ENCODE measurements at places on chromosomes 13 and 19.

DNA sequence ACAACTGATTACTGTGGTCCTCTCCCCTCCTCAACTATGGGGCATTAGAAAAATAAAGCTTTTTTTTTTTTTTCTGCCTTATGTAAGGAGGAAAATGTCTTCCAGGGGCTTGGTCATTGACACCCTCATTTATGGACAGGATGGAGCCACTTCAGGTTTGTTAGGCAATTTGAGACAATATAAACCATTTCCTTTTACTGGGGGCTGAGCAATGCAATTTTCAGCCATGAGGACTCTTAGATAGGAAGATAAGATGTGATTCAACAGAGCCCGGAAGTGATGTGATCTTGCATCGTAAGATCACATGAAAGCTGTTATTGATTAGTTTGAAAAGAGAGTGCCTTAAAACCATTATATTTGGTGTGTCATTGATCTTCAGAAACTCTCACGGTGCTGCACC is 210.8 kb downstream of the OXGR1 start:
- no peak for DNase-seq

DNA sequence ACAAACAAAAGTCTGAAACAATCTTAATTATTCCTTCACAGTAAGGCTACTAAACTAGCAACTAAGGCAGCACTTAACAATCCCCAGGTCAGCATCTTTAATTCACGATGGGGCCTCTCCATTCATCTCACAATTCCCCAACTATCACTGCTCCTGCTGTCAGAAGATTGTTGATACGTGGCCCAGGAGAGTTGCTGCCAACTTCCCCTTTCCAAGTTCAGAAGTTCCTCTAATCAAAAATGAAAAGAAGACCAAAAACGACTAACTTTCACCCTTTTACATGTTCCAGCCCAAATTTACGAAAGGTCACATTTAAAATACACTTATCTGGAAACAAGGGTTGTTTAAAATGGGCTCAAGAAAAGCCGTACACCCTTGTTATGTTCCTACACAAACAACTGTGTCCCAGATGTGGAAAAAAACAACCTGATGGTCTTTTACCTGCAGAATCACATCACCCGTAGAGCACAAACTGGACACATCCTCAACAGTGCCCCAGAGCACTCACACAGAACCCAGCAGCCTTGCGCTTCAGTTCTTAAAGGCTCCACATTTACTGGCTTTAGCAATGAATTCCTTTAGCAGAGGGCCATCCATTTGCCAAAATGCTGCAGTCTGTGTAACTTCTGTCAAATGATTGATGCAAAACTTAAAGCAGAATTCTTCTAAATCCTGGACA is 38.0 kb downstream of the PHF11 start:
- no peak for DNase-seq

GRCh38 chr19:2636141-2636896 is 66.2 kb downstream of the GNG7 start:
- DNase-seq, result no peak

DNA sequence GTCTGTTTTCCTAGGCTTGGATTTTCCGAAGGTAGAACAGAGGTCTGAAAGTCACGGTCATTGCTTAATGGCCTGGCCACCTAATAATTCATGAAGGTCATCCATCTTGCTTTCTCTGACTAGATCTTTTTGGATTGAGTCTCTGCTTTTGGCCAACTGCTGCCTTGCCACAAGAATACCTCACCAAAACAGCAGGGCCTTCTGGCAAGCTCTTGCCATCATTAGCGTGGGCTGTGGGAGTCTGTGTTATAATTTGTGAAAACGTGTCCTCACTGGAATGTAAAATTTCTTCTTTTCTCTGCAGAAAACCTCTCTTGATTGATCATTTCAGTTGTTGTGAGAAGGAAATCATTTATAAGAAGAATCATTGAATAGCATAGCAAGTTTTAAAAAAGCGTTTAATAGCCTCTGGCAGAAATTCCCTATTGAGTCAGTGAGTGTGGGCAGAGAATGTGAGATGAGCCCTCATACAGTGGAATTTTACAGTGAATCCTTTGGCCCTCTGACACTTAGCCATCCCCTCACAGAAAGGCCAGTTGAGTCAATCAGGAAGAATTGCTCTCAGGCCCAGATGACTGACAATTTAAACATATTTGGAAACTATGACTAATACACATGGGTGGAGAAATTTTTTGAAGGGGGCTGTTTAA is 43.2 kb upstream of the ERICH6B start:
- DNase-seq, result no peak

DNA sequence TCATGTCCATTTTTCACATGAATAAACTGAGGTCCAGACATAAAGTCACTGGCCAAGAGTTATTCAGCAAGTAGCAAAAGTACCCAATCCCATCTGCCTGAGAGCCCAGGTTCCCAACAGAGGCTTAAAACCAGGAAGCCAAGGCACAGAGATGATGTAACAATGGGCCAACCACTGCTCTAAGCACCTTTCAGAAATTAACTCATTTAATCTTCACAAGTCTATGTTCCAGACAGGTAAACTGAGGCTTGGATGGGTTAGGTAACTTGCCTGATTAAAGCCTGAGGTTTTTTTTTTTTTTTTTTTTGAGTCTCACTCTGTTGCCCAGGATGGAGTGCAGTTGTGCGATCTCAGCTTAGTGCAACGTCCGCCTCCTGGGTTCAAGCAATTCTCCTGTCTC is 4.0 kb upstream of the DYRK1B start:
- DNase-seq, result no peak

DNA sequence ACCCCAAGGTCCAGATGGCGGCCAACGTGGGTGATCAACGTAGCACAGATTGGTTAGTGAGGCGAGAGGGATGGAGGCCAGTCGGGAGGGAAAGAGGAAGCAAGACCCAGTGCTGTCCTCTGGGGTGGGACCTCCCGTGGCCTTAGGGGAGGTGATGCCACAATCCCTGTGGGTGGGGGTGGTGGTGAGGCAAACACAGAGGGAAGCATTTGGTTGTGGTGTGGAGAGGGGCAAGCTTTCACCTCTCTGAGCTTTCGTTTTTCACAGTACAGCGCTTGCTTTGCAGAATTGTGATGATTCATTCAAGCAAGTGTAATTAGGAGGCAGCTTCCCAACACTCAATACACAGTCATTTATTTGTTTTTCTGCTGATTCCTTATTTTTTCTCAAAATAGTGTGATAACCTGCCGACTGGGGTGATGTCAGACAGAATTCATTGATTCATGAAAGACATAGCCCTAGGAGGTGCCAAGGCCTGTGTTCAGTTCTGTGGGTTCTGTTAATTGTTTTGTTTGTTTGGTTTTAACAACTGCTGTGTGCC is 2.4 kb downstream of the LENG8 start:
- no peak for DNase-seq

DNA sequence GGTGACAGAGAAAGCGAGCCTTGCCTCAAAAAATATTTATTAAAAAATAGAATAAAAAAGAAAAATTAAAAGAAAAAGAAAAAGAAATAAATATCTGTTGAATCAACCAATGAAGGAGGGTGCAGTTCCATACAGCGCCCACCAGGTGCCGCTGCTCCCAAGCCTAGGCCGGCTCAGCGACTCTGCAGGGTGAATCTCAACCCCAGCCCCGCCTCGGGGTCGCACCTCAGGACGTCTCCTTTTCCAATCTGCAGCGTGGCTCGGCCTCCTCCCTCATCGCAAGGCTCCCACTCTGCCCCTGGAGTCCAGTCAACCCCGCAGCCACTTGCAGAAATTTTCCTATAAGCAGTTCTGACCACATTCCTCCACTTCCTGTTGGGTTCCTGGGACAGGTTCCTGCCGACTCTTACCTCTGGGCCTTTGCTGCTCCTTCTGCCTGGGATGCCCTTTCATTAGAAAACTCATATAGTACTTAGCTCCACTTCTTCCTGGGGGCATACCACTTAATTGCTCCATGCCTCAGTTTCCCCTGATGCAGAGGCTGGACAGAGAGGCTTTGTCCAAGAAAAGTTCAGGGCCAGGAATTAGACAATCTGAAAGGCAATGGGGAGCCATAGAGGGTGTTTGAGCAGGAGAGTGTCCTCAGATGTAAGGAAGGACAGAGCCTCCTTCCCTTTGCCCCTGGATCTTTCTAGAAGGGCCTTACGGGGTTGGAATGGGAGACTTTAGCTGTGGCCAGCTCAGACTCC is 24.3 kb downstream of the NFILZ start:
- DNase-seq, result peak; percentile 66

DNA sequence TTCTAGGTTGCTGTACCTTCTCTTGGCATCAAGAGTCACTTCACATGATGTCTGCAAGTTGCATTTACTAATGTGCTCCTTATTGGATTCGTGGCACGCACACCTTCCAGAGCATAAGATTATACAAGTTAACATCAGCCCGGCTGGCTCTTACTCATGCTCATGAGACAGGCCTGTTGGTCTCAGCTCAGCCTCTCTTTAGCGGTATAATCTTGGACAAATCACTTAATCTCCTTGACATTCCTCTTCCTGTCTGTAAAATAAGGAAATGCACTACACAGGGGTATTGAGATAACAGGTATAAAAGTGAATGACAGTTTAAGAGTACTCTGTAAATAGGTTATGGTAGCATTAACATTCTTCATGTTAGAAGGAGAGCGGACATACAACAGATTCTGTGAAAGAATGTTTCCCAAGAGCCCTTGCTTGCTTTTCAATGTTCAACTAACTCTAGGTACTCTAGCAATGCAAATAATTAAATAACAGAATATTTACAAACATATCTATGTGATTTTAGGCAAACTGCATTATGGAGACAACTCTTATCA is 181.1 kb downstream of the FGF14 start:
- no peak for DNase-seq

DNA sequence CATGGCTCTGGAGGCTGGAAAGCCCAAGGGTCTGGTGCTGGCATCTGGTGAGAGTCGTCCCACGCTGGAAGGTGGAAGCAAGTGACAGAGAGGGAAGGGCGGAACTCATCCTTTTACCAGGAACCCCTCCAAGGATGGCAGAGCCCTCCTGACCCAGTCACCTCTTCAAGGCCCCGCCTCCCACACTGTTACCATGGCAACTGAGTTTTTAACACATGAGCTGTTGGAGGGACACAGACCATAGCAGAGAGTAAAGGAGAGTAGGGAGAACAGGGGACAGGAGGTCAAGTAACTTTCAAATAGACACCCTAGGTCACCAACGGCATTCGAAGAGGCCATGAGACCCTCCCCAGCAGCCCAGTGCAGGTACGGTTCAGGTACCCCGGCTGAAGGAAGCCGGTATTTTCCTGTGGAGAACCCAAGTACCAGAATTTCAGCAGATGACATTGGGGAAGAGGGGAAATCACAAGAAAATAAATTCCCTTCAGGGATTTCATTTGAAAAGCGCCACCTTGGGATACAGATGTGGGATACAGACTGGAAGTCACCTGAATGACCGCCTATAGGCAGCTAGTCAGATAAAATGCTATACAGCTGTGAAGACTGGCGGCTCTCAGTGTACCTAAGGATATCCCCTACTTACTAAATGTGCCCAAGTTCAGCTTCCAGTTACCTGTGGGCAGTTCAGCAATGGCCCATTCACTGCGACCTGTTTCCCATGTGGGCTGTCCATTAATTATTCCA is 8.0 kb downstream of the IL17D start:
- DNase-seq, result no peak

GRCh38 chr13:37392389-37392788 is 206.2 kb downstream of the POSTN start:
- no peak for DNase-seq

- DNase-seq, result no peak
These were observed 124.9 kb upstream of the CSNK1A1L start for GRCh38 chr13:37230346-37230745.

DNA sequence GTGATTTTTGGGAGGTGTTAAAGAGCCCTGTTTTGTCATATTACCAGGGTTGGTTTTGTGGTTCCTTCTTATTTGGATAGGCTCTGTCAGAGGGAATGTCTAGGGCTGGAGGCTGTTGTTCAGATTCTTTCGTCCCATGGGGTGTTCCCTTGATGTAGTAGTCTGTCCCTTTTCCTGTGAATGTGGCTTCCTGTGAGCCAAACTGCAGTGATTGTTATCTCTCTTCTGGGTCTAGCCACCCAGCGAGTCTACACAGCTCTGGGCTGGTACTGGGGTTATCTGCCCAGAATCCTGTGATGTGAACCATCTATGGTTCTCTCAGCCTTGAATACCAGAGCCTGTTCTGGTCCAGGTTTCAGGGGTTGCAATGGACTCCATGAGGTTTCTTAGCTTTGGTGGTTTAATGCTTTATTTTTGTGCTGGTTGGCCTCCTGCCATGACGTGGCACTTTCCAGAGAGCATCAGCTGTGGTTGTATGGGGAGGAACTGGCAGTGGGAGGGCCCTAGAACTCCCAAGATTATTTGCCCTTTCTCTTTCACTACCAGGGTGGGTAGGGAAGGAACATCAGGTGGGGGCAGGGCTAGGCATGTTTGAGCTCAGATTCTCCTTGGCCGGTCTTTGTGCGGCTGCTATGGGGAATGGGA is 78.8 kb downstream of the SPRY2 start:
- DNase-seq, result no peak

DNA sequence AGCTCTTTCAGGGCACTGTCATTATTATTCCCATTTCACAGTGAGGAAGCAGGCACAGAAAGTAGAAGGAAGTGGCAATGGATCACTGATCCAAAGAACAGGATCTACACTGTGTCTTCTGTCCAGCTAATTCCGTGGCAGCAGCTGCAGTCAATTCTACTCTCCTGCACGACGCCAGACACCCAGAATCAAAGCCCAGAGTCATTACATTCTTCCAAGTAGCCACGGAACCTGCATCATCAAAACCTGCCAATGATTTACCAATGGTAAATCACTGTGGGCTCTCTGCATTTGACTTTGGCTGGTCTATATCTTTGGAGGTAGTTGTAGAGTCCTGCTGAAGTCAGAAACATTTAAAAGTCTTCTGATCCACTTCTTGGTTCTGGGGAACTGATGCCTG is 767.7 kb downstream of the LIG4 start:
- DNase-seq, result no peak

- DNase-seq, result no peak
These were observed 49.9 kb downstream of the RAB20 start for GRCh38 chr13:110511509-110512181.

DNA sequence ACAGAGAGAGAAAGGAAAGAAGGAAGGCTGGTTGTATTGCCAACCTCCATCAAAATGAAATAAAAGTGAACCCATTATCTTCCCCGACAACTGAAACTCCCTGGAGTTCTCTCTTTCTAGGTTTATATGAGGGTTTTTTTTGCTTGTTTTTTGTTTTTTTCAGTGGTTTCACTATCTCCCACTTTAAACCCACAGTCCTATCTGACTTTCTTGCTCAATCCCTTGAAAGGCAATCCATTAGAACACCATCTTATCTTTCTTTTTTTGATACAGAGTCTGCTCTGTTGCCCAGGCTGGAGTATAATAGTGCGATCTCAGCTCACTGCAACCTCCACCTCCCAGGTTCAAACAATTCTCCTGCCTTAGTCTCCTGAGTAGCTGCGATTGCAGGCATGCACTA is 158.0 kb upstream of the MIR17HG start:
- DNase-seq, result no peak

Data from stimulated activated CD4-positive, alpha-beta T cell treated with anti-CD3 and anti-CD28 coated beads, Interleukin-1b, Interleukin-23, amount 100 ng/mL, for 4 hours (primary cell).